ENCODE measurements at places on chromosomes 3 and 15.

DNA sequence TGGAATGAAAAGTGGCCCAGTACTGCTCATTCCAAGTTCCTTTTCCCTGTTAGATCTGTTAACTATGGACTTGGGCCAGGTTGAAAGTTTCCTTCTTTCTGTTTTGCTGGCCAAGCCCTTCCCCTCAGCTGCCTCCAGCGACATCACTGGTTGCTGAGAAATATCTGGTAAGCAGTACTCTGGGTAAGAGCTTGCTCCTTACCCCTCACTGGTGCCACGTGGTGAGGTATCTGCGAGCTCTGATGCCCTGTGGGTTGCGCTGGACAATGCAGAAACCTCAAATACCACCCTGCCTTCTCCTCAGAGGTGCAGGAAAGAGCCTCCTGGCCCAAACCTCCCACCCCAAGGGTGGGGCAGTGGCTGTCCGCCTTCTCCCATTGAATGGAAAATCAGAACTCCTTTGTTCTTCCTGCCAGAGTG, 42.9 kb upstream of the APH1B start:
- DNase-seq, result peak; percentile 24

DNA sequence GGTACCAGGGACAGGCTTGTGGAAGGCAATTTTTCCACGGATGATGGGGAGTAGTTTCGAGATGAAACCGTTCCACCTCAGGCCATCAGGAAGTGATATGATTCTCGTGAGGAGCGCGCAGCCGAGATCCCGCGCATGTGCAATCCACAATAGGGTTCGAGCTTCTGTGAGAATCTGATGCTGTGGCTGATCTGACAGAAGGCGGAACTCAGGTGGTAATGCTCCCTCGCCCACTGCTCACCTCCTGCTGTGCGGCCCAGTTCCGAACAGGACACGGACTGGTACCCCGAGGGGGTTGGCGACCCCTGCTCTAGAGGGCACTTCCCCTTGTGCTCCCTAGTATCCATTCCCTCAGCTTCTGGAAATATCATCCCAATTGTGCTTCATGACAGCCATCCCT, 99.9 kb downstream of the PLD1 start:
- no peak for DNase-seq

DNA sequence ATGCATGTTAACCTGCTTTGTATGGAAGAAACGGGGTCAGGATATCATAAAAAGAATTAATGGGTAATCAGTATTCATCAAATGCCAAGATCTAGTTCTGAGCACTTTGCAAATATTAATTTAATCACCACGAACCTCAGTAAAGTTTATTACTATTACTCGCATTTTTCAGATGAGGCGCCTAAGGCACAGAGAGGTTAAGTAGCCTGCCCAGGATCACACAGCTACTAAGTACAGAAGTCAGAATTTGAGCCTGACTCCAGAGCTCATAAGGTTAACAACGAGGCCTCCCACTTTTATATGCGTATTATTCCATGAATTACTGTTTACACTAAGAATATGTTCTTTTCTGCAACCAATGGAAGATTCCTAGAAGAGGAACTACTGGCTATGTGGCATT, 109.6 kb upstream of the KLF13 start:
- DNase-seq, result no peak

- DNase-seq, result no peak
Observed at GRCh38 chr3:54223063-54223462, 100.7 kb downstream of the CACNA2D3 start.

- no peak for DNase-seq
Observed at GRCh38 chr3:104428337-104428925, 938.3 kb upstream of the ALCAM start.

DNA sequence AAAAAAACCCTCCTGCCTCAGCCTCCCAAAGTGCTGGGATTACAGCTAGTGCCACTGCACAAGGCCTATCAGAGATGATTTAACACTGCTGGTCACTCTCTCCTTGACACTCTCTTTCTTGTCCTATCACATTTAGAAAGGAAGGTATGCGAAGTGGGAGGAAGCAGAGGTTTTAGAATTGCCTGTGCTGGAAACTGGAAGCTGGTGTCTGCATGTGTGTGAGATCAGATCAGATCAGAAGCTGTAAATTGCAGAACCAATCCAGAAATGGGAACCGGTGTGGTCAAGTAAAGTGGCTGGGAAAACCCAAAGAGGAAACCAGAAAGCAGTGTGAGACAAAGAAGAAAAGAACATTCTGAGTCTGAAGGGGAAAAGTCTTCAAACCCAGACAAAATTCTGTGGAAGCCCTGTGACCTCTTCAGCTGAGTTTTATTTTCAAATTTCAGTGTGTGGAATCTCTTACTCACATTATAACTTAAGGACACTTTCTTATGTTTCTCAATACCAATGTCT, 2.8 kb downstream of the EFHB start:
- DNase-seq, result no peak

- no peak for DNase-seq
Observed at GRCh38 chr15:57772223-57772957, 65.9 kb downstream of the POLR2M start.

DNA sequence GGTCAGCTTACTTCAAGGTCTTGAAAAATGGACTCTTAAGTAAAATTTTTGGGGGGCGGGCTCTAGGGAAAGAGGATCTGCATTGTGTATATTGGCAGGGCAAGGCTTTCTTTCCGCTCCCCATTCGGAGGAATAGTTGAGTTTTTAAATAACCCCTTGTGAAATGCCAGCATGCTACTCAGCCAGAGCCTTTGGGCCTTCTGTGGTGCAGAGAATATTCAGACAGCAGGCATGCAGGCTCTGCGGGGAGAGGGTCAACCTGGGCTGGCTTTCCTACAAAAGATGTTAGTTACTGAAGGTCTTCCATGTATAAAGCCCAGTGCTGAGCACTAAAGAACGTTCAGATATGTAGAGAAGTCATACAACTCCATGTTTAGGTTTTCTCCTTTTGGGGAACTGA, 40.6 kb downstream of the ADAMTSL3 start:
- no peak for DNase-seq

DNA sequence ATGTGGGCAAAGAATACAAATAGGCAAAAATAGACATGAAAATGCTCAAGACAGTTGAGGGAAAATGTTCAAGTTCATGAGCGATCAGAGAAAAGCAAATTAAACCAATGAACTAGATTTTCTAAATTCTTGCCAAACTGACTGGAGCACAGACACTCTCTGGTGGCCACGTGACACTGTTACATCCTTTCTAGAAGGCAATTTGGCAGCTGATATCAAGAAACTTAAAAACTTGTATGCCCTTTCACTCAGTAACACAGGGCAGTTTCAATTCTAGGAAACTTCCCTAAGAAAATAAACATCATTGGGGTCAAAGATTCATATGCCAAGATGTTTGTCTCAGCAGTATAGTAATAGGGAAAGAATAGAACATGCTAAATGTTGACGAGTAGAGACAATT, 52.2 kb downstream of the ABHD5 start:
- DNase-seq, result no peak

GRCh38 chr3:47523310-47524073, 10.0 kb upstream of the ELP6 start:
- no peak for DNase-seq

DNA sequence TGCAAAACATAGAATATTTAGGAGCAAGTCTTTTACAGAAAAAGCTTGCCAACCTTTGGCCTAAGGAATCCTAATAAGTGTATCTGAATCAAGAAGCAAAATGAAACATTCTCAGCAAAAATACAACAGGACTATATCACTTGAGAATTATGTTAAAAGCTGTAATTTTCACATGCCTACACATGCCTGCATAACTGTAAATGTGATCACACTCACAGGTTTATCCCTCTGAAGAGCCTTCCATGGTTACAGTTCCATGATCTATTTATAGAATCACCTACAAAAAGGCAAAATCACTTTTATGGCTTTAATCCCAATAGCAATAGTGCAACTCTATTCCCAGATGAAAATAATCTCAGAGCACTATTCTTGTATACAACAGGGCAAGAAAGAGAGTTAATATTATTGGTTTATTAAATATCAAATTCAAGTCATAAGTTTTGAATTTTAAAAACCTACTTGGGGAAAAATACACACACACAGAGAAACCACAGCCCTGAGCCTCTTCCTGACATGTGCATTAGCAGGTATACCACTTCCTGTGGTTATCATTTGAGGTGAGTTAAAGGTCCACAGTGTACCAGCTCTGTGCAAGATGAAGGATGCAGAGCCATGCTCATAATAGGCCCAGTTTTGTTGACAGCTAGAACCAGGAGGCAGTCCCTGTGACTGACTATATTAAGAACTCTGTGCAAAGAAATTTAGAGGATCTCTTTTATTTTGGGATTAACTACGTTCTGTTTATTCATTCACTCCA, 252.5 kb upstream of the TGFBR2 start:
- peak; percentile 77 for DNase-seq

DNA sequence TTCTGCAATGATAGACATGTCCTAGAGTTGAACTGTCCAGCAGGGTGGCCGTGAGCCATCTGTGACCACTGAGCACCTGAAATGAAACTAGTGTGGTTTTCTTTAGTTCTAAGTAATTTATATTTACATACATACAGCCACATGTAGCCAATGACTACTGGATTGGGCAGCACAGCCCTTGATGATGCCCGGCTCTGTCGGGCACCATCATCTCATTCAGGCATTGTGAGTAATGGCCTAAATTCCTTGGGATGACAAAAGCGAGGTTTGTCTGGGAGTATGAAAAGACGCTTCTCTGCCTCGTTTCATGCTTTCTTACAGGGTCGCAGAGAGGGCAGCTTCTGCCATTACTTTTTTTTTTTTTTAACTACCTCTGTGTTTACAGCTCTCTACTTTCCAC, 251.9 kb upstream of the HES1 start:
- no peak for DNase-seq

All from immature natural killer cell (primary cell).